ENCODE measurements at places on chromosomes 2 and 18. TPM values are rescaled to one million over a fixed set of nuclear protein-coding genes. Genes with fewer than 3 reads are reported as not detected.

The GNLY gene
- total RNA-seq = not detected

The CRYGC gene
- total RNA-seq = not detected

The IL1R1 gene
- 49.0 TPM for total RNA-seq

The PTPRN gene
- 0.25 TPM for total RNA-seq

The TUBB6 gene
- total RNA-seq = 471 TPM

The PMAIP1 gene
- 1.9 TPM for total RNA-seq

The MRPS9 gene
- total RNA-seq = 22.6 TPM

The CCBE1 gene
- total RNA-seq = 26.0 TPM

The LYPD1 gene
- 21.7 TPM for total RNA-seq

Data from aortic smooth muscle cell (primary cell).